ENCODE measurements at places on chromosomes 11 and 22.

GRCh38 chr11:67323526-67323925, 20.2 kb downstream of the SSH3 start:
- DNase-seq, result no peak

DNA sequence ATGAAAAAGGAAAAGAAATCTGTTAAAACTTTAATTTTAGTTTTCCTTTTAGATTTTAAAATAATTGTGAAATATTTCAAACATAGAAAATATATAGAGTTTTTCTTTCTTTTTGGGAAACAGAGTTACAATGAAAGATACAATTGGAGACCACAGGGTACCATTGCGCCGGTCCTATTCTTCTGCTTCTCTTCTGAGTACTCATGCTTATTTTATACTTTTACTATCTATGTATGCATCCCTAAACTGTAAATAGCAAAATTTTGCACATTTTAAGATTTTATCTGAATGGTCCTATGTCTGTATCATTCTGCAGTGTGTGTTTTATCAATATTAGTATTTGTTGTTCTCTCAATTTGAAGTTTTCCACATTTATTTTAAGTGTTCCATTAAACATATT, 65.0 kb downstream of the EHF start:
- DNase-seq, result no peak

GRCh38 chr11:104968355-104968855, at the start of gene CASP4:
Gene CASP4 (minus strand): TSS chr11:104968574. CDS start chr11:104968525, 49 bp downstream.
- no peak for DNase-seq

DNA sequence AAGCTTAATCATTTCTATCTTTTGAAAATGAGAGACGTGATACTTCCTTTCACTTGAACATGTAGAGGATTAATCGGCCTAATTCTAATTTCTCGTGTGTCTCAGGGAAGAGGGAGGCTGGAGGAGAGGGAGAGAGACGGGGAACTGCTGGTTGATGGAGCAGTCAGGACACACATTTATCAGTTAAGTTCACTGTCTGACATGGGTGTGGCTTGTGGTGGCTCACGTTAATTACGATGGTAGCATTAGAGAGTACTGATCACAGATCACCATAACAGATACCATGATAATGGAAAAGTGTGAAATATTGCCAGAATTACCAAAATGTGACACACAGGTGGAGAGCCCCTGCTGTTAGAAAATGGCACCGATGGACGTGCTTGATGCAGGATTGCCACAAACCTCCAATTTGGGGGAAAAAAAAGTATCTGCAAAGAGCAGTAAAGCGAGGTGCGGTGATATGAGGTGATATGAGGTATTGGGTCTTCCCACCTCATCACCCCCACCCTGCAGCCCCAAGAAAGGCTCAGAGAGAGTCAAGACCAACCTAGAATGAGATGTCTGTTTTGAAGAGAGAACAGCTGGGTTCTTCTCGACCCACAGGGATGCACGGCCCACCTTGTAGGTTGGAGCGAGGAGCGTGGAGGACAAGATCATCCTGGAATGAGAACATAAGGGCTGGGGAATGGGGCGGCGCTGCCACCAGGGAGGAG, 19.7 kb downstream of the ZBED4 start:
- DNase-seq, result no peak

GRCh38 chr11:3153291-3153861, 11.7 kb downstream of the OSBPL5 start:
- DNase-seq, result no peak

GRCh38 chr11:103079833-103080232, 12.1 kb downstream of the DCUN1D5 start:
- no peak for DNase-seq

- no peak for DNase-seq
These were observed 1.2 kb downstream of the KCNQ1OT1 start for GRCh38 chr11:2698386-2699184.
